Motor neuron (in vitro differentiated cells): ENCODE measurements at places on chromosomes 13 and 19. TPM values are rescaled to one million over a fixed set of nuclear protein-coding genes. Genes with fewer than 3 reads are reported as not detected.

GRCh38 chr13:20729633-20730585 is 26.4 kb downstream of the IL17D start:
- ATAC-seq, result no peak

- no peak for ATAC-seq
Observed at GRCh38 chr19:51368366-51369282, at the start of gene CLDND2. TSS of gene CLDND2 (minus strand) at chr19:51369003. CDS start at chr19:51368577, 426 bp downstream.

DNA sequence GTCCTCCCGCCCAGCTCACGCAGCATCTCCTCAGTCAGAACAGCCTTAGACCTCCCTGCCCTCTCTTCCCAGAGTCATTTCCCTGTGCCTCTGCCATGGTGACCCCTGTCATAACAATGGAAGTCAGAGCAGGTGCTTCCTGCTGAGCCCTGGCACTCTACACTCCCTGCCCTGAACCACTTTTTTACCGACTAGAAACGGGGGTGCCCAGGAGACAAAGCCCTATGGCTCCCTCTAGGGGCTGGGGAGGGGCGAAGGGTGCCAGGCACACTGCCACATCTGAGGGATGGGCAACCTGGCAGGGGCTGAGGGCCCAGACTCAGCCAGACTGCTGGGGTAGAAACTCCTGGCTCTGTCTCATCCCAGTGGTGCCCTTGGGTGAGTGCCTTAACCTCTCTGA is 16.4 kb downstream of the ZNF574 start:
- ATAC-seq, result no peak

DNA sequence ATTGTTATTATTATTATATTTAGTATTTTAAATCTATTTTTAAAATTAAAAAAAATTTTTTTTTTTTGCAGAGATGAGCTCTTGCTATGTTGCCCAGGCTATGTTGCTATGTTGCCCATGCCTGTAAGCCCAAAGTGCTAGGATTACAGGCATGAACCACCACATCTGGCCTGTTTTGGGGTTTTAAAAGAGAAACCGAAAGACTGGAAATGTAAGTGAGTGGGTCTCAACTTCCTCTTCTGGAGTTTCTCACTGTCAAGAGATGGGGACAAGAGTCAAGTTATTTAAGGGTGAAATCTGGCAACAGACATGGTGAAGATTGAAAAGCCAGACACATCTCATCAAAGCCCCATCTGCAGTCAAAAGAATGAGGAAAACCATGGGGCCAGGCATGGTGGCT is 4.2 kb upstream of the OR7G3 start:
- ATAC-seq, result no peak

- peak; percentile 25 for ATAC-seq
Observed at GRCh38 chr19:49676136-49676783, 811 bp upstream of the PRMT1 start.

DNA sequence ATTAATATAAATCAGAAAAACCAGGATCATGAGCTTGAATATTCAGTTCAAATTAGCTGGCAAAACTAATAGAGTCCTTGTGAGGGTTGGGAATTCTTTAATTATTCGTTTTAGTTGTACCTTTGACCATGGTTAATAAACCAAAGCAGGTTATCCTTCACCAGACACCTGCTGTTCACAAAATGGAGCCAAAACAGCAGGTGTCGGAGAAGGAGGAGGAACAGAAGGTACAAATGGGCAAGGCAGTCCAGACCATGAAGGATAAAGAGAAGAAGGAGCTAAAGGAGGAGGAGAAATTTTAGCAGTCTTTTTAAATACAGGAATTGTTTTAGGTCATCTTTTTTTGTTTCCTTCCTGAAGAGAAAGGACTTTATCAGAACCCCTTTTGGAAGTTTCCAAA is 106.1 kb downstream of the NHLRC3 start:
- no peak for ATAC-seq

Gene PGLYRP1
- not detected in 2 replicates for total RNA-seq

Gene TMEM86B
- 2.0 TPM in 2 replicates for total RNA-seq

Gene IGFL3
- 0.50 and 1.0 TPM in 2 replicates for total RNA-seq
